ENCODE measurements at places on chromosomes 2 and 18.

GRCh38 chr2:45496869-45497268, 114.2 kb downstream of the SRBD1 start:
- DNase-seq = no peak

- DNase-seq = no peak
Measured at GRCh38 chr2:108620656-108621055, 86.4 kb downstream of the LIMS1 start.

- no peak for DNase-seq
Measured at GRCh38 chr2:108959401-108959800, 29.6 kb downstream of the EDAR start.

DNA sequence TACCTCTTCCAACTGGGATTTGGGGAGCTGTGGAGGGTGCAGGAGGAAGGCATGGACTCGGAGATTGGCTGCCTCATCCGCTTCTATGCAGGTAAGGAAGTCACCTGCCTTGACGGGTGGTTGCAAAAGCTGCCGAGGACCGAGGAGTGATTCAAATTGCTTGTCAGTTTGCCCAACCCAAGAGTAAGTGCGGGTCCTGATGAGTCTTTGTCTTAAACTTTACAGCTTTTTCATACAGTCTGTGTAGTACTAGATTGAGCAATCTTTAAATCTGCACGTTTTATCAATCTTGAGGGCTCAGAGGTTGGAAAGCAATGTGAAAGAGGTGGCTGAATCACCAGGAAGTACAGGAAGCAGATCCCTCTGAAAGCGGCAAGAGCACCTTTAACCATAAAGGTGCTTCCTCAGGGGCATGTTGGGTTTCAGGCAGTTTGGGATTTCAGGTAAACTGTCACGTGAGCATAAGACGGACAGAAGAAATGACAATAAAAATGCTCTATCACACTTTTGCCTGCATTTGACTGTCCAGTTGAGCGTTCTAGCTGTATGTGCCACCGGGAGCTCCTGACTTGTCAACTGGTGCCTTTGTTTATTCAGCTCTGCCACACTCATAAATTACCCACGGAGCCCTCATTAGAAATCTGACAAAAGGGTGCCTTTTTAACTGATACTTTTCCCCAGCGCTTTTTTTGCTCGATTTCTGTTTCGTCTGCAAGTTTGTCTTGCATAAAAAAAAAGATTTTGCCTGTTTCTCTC, 2.0 kb downstream of the PHLPP1 start:
- DNase-seq = no peak

DNA sequence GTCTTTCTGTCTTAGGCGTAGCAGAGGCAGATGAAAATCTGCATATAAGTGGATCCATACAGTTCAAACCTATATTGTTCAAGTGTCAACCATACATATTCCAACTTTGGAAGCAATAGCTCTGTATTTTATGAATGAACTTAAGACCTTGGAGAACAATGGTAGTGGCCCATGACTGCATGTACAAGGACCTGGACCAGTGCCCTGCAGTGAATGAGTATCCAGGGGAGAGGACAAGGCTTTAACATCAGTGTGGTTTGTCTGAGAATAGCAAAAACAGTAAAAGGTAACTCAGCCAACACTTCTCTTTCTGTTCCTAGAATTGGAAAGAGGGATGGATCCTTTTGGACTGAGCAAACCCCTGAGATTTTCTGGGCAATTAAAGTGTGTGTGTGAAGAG, 230.8 kb upstream of the LINC00305 start:
- DNase-seq = no peak

GRCh38 chr2:207768168-207768865, 1.4 kb downstream of the FZD5 start:
- peak; percentile 28 for DNase-seq

GRCh38 chr2:161250864-161251436, 57.3 kb upstream of the PSMD14 start:
- DNase-seq = no peak

DNA sequence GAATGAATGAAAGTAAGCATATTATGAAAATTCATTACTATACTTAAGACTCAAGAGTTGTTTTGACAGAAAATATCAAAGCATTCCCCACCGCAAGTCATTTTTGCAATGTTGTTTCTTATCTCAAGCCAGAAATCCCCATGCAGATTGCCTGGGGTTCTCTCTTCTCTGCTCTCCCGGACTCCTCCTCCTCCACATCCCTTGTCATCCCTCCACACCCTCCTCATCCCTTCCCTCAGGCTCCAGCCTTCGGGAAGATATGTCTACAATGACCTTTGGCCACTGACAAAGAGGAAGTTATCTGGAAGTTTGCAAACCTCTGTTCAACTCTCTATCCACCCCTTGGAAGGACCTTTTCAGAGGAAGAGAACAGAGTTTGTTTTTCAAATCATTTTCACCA, 11.9 kb downstream of the TFCP2L1 start:
- no peak for DNase-seq

- DNase-seq = no peak
Measured at GRCh38 chr2:233409286-233409991, 55.1 kb downstream of the DGKD start.

- DNase-seq = no peak
Measured at GRCh38 chr2:115400940-115401339, 958.5 kb downstream of the DPP10 start.

- DNase-seq = no peak
Measured at GRCh38 chr2:85015653-85016360, 44.8 kb downstream of the KCMF1 start.

DNA sequence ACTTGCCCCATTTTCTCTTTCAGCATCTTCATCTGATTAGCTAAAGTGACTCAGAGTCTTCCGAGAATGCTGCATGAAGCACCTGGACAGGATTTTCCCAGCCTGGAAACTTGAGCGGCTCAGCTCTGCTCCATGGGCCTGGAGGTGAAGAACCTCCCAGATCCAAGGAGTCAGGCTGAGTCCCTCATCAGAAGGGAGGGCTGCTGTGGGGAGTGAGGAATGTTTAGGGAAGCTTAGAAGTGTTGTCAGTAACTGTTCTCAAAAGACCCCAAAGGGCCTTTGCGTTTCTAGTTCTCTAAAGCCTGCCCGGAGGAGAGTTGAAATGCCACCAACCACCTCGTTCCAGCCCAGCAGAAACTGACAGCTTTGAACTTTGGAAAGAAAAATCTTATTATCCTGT, 157.1 kb downstream of the CLIP4 start:
- DNase-seq = no peak

DNA sequence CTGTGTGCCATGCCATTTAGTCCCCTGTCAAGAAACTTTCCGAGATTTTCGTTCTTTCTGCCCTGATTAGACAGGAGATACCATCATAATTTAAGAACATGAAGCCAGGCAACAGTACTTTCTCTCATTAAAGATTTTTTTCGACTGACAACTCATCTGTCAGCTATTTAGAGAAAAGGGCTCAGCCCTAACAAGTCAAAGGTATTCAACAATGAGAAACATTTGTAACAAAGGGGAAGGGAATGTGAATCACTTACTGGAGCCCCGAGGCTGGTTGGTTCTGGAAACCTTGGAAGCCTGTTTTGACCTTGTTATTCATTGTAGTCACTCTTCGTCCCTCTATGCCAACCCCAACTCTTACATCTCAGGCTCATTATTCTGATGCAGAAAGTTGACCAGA, 199.4 kb downstream of the SPP2 start:
- DNase-seq = no peak

GRCh38 chr2:25089605-25090315, 47.9 kb downstream of the EFR3B start:
- DNase-seq = no peak

DNA sequence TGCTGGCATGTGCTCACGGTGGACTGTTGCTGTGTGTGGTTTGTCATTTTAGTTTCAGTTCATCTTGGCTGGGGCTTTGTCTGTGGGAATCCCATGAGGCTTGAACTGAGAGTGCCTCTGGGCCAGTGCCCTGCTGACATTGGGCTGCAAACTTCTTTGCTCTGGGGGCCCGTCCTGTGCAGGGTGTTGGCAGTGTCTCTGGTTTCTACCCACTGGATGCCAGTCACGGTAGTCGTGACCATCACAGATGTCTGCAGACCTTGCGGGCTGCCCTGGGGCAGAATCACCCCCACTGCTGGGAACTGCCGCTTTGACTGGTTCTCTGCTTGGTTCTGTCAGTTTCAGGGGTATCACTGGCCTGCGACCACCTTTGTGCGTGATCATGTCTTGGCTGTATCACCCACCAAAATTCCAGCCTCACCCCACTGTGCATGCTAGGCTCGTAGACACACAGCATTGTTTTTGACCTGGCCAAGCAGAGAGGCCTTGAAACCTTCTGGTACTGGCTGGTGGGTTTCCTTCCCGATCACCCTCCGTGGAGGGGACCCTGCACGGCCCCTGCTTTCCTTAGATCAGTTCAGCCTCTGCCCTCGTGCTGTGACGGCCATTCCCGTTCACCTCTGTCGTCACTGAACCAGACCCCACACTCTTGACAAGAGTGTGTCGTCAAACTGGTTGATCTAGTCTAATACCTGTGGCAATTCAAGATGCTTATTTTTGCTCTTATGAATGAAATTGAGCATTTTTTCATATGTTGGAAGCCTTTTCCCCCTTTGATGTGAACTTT, 57.6 kb downstream of the KCNG2 start:
- DNase-seq = no peak

DNA sequence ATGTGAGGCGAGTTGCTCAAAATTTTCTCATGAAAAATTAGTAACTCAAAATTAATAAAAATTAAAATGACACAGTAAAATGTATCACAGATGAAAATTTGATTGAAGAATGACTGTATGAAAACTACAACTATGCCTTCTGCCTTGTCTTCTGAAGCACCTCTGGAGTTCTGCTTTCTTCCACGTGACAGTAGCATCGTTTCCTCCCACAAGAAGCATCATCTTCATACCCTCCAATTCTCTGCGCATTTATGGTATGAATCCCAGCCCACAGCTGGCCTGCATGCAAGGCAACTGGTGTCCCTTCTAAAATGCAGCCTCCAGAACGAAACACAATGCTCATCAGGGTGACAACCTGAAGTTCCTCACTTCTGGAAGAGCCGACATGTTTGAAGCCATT, 189.9 kb downstream of the MYO1B start:
- DNase-seq = no peak

DNA sequence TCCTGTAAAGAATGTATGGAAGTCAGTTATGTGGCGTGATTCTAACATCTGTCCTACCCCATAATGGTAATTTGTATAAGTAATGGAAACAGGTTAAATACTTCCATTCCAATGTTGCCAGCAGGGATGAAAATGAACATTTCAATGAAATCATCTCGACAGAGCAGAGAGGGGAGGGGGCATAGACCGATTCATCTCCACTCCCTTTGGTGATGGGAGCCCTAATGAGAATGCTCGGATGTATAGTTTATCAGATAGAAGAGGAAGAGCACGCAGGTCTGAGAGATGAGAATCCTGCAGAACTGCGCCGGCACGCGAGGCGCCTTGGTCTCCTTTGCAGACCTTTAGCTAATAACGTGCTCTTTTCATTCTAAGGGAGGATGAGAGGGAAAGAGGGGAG, 61.4 kb downstream of the TSHZ1 start:
- no peak for DNase-seq

GRCh38 chr2:22326250-22326649, 1058.7 kb upstream of the KLHL29 start:
- DNase-seq = no peak

DNA sequence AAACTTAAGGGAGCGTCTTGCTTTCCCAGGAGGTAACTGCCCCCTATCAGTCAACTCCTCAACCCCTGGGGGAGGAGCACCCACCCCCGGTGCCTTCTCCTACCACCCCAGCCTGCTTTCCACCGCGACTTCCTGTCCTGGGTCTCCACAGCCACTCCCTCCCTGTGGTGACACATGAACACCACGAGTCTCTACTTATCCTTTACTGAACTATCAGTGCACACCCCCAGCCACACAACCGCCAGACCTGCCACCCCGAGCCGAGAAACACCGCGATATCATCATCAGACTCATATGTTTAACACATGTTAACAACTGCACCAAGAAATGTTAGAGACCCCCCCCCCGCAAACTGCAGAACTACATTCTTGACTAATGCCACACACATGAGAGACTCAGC, 43.3 kb downstream of the LONRF2 start:
- no peak for DNase-seq

- no peak for DNase-seq
Measured at GRCh38 chr2:204110751-204111516, 174.4 kb downstream of the ICOS start.

GRCh38 chr18:32040936-32041335, 22.3 kb downstream of the RNF125 start:
- no peak for DNase-seq

DNA sequence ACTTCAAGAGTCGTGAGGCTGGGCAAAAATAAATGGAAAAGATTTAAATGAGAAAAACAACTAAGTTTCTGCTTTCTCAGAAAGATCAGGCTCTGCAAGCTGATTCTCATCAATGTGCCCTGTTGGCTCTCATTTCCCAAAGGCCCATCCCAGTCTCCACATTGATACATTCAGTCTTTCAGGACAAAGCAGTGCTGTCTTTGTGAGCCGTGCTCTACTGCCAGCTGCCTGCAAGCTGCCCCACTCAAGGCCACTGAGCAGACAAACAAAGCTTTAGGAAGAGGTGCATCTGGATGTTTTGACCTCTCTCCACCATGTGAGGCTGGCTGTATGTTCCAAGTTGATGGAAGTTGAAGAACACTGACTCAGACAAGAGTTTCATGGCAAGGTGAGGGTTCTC, 48.8 kb downstream of the FSHR start:
- DNase-seq = no peak

DNA sequence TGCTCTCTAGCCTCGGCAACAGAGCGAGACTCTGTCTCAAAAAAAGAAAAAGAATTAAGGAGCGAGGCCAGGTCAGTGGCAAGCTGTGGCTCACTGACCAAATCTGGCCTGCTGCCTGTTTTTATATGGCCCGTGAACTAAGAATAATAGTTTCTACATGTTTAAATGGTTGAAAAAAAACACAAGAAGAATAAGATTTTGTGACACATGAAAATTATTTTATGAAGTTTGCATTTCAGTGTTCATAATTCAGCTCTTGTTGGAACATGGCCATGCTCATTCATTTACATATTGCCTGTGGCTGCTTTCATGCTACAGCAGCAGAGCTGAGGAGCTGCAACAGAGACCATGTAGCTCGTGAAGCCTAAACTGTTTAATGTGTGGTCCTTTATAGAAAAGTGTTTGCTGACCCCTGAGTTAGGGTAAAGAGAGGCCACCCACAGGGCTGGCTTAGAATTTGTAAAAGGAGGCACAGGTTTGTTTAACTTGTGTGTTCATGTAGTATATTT, 59.5 kb downstream of the MFSD6 start:
- DNase-seq = no peak

DNA sequence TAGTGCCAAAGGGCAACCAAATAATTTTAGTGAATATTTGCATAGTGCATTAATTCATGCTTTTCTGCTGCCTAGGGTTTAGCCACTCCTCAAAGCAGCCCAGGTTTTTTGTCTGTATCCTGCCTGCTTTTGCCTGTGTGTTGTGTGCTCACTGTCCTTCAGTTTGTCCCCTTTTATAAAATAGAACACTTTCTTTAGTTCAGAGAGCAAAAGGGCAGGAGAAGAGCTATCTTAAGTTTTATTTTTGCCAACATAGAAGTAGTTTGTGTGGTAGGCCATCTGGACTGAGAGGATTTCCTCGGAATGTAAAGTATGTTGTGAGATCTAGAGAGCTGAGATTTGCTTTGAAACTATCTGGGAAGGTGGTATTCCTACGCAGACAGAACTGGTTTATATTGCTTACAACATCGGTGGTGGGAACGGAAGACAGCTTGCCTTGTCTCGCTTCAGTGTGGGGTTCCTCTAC, 64.9 kb downstream of the EML4 start:
- no peak for DNase-seq

- DNase-seq = no peak
Measured at GRCh38 chr18:79569720-79570119, 109.9 kb upstream of the CTDP1 start.

GRCh38 chr2:167890739-167891138, 356.7 kb downstream of the STK39 start:
- no peak for DNase-seq

GRCh38 chr2:205680067-205680466, 2.2 kb upstream of the NRP2 start:
- DNase-seq = peak; percentile 74
